GM20000 (cell line): ENCODE measurements at places on chromosomes 3 and 15.

DNA sequence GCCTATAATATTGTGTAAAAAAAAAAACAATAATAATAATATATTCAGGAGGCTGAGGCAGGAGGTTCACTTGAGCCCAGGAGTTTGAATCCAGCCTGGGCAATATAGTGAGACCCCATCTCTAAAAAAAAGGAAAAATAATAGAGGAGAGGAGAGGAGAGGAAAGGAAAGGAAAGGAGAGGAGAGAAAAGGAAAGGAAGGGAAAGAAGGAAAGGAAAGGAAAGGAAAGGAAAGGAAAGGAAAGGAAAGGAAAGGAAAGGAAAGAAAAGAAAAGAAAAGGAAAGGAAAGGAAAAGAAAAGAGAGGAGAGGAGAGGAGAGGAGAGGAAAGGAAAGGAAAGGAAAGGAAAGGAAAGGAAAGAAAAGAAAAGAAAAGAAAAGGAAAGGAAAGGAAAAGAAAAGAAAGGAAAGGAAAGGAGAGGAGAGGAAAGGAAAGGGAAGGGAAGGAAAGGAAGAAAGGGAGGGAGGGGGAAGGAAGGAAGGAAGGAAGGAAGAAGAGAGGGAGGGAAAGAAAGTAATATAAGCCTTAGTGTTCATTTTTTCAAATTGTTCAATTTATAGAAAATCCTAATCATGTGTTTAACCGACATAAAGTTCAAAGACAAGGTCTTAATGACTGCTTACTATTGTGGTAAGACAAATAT lies 191.1 kb downstream of the MECOM start:
- no peak for DNase-seq

DNA sequence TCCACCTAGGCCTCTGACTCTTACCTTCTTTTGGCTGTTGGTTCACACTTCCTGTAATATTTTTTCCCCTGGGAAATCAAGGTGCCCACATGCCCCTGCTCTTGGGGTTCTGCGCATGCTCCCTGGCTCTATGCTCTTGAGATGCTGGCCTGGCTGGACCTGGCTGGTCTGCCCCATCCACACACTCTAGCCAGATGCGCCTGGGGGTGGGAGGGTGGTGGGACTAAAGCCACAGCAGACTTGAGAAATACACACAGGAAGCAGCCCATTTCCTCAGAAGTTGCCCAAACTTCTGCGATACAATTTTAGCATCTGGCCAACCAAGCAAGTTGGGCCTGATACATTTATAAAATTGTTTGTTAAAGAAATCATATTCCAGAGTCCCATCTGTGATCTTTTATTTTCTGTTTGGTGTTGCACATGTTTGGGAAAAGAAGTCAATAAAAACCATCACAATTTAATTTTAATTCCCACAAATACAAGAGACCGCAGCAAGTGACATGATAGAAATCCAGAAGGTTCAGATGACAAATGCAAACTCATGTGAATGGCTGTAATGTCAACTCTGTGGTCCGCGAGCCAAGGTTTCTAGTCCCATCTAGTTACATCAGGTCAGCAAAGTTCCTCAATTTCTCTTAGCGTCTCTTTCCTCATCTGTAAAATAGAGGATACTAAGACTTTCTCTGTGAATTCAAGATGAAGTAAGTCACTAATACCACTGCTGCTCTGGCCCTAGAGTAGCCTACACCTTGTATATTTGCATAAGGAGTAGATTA lies 55.9 kb upstream of the MEF2A start:
- DNase-seq, result no peak

GRCh38 chr15:79872358-79873017 lies 24.3 kb downstream of the MTHFS start:
- no peak for DNase-seq

DNA sequence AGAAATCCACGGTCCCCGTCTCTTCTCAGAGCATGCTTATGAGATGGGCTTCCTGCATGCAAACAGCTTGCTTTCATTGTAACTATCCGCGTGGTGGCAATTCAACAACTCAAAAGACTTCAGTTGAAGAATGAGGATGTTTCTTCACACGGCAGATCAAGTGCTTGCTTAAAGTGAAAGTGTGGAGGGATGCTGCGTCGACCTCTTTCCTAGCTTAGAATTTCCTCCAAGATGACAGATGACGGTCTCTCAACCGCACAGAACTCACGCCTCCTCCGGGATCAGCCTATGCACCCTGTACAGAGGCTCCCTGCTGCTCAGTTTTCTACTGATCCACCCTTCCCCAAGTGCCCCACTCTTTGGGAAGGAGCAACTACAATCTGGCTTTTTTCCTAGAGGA lies 47.8 kb downstream of the PCSK6 start:
- DNase-seq, result no peak

DNA sequence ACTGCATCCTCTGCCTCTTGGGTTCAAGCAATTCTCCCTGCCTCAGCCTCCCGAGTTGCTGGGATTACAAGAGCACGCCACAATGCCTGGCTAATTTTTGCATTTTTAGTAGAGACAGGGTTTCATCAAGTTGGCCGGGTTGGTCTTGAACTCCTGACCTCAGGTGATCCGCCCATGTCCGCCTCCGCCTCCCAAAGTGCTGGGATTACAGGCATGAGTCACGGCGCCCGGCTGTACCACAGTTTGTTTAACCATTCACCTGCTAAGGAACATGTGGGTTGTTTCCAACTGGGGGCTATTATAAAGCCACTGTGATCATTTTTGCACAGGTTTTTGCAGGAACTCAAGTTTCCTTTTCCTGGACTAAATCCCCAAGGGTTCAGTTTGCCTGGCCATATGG lies 123.2 kb upstream of the RAP2B start:
- DNase-seq, result no peak

DNA sequence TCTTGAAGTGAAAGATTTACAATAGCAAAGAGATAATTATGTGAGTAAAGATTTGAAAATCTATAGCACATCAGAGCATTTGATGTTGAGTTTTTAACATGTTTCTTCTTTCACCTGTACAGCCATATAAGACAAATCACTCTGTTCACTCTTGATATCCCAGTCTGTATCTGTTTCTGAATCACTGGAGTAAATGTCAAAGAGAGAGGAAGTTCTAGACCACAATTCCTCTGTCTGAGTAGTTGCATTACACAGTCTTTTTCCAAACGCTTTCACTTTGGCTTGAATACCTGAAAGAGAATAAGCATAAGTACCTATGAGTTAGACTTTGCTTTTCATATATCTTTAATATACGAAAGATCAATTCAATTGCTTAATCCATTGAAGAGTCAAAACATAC lies 9.9 kb downstream of the THAP10 start:
- no peak for DNase-seq

- DNase-seq, result no peak
Measured at GRCh38 chr3:165406425-165406824, 210.2 kb upstream of the SLITRK3 start.

- DNase-seq, result no peak
Measured at GRCh38 chr15:62736756-62737155, 305.8 kb upstream of the TPM1 start.

- no peak for DNase-seq
Measured at GRCh38 chr3:4356220-4356540, 53.0 kb downstream of the SETMAR start.

- no peak for DNase-seq
Measured at GRCh38 chr15:31034152-31034551, 42.7 kb upstream of the MTMR10 start.

DNA sequence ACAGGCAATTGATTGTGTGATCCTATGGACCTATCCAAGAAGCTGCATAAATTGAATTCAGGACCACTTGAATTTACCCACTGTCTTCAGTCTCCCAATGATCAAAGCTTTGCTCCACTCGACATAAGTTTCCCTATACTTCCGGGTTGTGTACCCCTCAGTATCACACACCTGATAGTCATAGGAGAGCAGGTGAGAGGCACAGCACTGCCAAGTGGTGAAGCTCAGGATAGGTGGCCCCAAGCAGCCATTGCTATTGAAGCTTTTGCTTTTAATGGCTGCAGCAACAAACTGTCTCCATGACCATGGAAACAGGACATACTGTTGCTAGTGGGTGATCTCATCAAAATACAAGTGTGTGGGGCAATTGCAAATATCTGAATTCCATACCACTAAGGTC lies 27.7 kb downstream of the GASK1A start:
- DNase-seq, result no peak

DNA sequence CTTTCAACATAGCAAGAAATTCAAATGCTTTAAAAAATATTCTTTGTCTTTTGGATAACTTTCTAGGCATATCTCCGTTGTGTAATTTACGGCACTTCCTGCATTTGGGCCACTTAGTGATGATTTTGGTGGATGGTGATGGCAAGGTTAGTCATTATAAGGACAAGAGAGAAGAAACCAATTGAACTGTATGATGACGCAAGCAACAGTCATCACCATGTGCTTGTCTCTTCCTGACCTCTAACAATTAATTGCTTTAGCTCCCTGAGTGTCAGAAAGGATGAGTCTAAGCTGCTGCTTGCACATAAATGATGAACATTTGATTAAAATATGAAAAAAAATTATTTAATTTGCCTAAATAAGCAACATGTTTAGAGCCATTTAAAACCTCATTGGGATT lies 11.3 kb upstream of the P2RY12 start:
- no peak for DNase-seq

DNA sequence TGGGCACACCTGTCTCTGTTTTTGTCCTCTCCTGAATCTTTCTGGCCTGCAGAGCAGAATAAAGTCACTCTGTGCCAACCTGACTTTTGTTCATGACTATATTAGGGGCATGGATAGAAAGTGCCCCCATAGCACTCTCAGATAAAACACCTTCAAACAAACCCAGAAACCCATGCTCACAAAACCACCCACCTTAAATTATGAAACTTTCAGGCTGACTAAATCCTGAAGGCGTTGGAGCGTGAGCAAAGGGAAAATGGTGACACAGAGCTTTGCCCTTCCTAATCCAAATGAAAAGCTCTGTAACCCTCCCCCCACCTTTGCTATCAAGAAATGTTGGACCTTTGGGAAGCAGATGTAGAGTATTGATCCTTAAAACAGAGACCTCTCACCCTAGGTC lies 138.9 kb downstream of the IGF1R start:
- no peak for DNase-seq

- DNase-seq, result no peak
Measured at GRCh38 chr15:87154761-87155160, 1075.1 kb downstream of the AGBL1 start.

DNA sequence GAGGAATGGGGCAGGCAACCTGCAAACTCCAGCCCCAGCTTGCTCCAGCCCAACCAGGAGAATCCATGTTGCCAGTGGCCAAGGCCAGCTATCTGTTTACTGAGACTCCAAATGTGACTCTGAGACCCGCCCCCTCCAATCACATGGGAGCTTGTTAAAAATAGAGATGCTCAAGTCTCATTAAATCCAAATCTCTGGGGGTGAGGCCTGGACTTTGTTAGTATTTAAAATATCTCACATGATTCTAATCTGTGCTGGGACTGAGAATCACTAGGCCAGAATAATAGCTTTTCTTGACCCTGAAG lies 224.2 kb upstream of the TBL1XR1 start:
- DNase-seq, result no peak

DNA sequence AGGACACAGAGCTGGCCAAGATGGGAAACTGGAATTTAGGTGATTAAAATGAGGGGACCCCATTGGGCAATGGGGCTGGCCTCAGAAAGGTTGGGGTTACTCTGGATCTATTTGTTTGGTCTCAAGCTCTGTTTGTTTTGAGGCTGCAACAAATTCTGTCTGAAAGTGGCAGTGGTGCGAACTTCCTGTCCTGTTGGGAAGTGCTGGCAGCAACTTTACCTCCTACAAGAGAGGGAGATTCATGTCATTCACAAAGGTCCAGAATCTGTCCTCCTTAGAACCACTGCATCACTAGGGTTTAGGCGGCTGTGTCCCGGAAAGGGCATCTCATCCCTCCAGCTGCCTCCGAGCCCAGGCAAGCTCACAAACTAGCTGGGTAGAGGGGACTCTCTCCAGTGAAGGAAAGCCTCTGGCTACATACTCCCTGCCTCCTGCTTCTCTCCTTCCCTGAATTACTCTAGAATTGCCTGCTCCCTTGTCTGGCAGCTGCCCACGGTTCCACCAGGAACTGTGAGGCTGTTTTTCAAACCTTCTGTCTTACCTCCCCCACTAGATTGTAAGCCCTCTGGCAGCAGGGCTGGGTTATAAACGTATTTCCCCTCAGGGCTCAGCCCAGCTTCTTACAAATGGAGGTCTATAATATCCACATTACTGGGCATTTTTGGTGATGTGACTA lies 23.6 kb downstream of the MEGF11 start:
- no peak for DNase-seq

DNA sequence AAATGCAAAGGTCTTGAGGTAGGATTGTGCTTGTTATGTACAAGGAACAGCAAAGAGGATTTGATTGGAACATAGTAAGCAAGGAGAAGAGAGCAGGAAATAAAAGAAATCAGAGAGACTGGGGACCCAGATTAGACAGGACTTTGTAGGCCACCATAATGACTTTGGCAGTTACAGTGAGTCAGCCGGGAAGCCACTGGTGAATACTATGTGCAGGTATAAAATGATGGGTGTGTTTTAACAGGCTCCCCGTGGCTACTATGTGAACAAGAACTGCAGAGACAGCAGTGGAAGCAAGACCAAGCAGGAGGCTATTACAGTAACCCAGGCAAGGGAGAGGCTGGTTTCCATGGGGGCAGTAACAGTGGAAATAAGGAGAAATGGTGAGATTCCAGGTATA lies 55.2 kb downstream of the NPTN start:
- DNase-seq, result no peak

GRCh38 chr3:179590669-179591068 lies 13.8 kb downstream of the MRPL47 start:
- no peak for DNase-seq

DNA sequence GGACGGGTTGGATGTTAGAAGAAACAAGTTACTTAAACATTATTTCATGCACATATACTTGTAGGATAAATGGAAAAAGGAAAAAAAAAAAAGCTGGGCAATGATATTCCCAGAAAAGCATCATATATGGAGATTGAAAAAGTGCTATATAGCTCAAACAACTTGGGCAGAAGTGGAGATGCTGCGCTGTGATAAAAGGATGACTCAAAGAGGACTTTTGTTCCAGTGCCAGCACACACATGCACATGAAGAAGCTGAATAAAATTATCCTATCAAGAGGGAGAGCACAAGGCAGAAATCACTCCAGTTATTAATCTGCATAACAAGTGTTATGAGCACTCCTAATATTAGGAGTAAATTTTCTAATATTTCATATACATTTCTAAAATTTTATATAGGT lies 30.9 kb downstream of the FRMD4B start:
- no peak for DNase-seq

DNA sequence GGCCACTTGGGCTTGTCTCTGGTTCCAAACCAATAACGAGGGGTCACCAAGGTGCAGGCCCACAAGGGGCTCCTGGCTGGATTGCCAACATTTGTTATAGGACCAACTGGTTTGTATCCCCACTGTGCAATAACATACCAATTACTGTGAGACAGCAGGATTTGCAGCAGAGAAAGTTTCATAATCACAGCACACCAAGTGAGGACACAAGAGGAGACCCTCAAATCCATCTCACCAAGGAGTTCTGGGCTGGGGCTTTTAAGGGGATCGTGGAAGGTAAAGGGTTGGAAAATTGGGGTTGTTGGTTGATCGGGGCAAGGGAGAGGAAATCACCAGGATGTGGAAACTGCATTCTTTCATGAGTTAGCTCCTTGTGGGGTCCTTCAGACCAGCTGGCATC lies 29.7 kb upstream of the LHFPL4 start:
- no peak for DNase-seq
